Occipital lobe (tissue), 3 donors: ENCODE measurements at places on chromosomes 2 and 18. TPM values are rescaled to one million over a fixed set of nuclear protein-coding genes. Genes with fewer than 3 reads are reported as not detected.

DNA sequence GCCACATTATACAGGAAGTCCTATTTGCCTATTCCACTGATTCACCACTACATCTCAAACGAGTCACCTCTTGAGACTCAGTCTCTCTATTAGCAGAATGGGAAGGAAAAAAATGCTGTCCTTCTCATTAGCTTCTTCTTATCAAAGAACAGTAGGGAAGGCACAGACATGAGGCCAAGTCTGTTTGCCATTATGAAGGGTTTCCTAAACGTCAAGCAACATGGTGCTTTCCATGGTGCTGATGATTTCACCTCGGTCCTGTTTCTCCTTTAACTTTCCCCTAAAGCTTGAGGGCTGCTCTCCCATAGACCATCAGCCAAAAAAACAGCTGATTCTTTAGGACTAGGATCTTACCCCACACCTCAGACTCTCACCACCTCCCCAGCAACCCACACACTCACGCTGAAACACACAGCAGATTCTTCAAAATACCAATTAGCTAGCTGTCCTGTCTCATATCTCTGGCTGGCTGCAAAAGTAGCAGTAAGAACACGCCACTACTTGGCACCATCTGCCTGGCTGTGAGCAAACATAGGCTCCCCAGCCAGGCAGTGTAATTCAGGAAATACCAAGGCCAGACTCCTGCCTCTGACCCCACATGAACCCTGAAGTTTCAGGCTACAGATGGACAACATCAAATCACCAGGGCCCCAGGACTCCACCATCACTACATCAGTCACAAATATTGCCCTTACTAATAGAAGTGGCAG, 30.5 kb downstream of the GALNT14 start:
- DNase-seq: peak; percentile 14

GRCh38 chr2:7517088-7517487, 599.9 kb downstream of the RNF144A start:
- DNase-seq: no peak

DNA sequence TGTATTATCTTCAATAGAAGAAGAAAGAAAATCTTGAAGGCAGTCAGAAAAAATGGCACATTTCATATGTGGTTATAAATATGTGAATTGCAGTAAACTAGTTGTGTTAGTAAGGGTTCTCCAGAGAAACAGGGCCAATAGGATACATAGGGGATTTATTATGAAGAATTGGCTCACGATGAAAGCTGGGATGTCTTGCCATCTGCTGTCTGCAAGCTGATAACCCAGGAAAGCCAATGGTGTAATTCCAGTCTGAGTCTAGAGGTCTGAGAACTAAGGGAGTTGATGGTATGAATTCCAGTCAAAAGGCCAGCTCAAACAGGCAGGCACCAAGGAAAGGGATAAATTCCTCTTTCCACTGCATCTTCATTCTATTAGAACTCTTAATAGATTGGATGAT, 362.4 kb downstream of the KCNJ3 start:
- no peak for DNase-seq

DNA sequence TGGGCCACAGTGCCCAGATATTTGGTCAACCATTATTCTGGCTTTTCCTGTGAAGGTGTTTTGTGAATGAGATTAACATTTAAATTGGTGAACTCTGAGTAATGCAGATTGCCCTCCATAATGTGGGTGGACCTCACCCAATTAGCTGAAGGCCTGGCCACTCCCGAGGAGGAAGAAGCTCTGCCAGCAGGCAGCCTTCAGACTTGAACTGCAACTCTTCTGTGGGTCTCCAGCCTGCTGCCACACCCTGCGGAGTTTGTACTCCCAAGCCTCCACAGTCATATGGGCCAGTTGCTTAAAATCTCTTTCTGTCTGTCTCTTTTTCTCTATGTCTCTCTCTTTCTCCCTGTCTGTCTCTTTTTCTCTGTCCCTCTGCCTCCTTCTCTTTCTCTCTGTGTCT, 262.7 kb downstream of the MYCN start:
- DNase-seq: no peak

The GBX2 gene
- not detected for total RNA-seq

- DNase-seq: no peak
Measured at GRCh38 chr2:38432820-38433606, 55.9 kb upstream of the ATL2 start.

The RUFY4 gene
- 0.78 TPM for total RNA-seq

The DPYSL5 gene
- total RNA-seq: 128 TPM

The SERPINB13 gene
- total RNA-seq: not detected

DNA sequence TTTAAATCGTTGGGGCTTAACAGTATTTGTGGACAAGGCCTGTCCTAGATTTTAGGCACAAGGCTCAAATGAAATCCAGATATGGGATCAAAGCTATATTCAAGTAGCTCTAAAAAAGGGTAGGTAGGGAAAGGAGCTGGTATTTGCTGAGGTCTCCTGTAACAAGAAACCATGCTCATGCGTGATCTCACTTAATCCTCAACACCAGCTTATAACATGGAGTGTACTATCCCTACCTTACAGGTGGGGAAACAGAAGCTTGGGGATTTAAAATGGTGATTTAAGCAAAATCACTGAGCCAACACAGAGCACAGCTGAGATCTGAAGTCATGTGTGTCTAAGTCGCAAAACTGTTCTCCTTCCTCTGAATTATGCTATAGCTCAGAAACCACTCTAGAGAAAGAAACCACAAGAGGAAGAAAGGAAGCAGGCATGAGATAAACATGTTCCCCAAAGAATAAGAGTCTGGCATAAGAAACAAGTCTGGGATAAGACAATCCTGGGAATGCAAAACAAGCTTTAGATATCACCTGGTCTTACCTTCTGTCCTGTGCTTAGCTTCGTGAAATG, 43.1 kb downstream of the CYRIA start:
- no peak for DNase-seq

GRCh38 chr2:109384308-109385271, 229.2 kb downstream of the SEPTIN10 start:
- DNase-seq: no peak

DNA sequence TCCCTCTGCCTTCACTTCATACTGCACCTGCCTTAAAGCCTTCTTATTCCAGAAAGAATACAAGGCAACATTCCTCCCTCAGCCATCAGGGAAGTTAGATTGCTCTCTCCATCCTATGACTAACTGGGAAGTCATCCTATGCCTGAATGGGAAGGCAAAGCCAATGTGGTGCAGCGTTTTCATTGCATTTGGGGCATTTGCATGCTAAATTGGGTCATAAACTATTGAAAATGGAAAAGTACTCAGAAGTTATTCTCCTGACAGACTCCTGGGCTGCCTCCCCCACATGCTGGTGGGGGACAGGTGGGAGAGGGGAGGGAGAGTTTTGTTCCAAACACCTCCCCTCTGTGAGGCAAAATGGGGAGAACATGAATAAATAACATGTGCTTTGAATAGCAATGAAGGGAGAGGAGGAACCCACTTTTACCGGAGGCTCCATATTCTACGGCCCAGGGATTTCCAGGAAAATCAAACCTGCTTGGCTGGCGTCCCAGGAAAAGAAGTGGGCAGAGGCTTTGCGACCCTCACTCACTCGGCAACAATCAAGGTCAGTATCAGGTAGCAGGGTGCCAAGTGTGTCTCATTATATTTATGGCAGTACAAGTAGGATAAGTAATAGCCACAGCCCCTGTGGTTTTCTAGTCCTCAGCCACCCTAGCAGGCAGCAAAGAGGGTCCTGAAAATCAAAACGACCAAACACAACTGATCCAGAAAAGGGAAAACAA, 84.1 kb downstream of the BOD1L2 start:
- peak; percentile 11 for DNase-seq

DNA sequence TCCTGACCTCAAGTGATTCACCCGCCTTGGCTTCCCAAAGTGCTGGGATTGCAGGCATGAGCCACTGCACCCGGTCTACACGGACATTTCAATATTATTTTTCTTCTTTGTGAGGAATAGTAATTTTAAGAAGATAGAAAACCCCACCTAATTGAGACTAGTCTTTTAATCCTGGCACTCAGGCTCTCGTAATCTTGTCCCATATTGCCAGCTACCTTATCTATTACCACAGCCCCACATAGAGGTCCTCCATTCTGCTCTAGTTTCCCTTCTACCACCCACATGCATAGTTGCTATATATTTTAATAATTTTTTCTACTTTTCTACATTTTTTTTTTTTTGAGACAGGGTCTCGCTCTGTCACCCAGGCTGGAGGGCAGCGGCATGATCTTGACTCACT, 9.5 kb upstream of the USP14 start:
- no peak for DNase-seq

DNA sequence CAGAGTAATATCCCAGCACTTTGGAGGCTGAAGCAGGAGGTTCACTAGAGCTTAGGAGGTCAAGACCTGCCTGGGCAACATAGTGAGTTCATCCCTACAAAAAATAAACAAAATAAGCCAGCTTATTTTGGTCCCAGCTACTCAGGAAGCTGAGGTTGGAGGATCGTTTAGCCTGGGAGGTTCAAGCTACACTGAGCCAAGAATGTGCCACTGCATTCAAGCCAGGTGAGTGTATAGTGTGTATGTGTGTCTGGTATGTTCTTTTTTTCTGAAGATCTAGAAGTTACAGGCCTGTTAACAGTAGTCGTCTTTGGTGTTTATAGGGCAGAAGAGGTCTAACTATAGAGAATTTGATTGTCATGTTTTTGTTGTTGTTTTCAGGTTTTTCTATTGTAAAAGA, 40.2 kb downstream of the ZC3H15 start:
- DNase-seq: no peak

DNA sequence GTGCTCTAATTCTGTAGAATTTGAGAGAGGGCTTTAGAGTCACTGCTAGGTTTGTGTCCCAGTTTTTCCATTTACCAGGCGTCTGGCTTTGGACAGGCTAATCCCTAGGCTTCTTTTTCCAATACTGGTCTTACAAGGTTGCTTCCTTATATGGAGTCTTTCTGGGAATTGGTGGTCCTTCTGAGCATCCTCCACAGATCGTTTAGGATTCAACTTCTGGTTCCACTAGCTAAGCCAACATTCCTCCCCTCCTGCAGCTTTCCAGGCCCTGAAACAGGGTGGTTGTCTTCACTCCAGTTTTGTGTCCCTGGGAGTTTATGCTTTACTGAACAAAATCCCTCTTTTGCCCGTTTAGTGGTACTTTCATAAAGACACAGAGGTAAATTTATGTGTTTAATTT, 170.6 kb downstream of the CERS6 start:
- no peak for DNase-seq

GRCh38 chr2:132725748-132726147, 55.7 kb upstream of the LYPD1 start:
- no peak for DNase-seq

The CCL20 gene
- total RNA-seq: not detected

GRCh38 chr18:52723550-52723970, 383.6 kb downstream of the DCC start:
- DNase-seq: no peak

DNA sequence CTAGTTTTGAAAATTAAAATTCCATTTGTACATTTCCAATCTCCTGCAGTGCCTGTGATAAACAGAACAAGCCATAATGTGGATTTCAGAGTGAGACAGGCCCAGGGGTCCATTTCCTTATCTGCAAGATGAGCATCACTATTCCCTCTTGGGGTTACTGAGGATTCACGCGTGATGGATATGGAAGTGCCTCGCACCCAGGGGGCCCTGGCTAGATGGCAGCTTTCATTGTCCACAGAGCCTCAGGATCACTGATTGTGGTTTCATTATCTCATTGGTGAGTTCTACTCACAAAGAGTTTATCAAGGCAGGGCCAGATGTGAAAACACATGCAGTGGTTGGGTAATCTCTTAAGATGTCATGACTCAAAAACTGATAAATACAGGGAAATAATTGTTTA, 11.6 kb downstream of the CNGA3 start:
- no peak for DNase-seq

GRCh38 chr18:75249672-75250470, 39.3 kb downstream of the TSHZ1 start:
- no peak for DNase-seq

- no peak for DNase-seq
Measured at GRCh38 chr2:72678024-72678423, 147.8 kb downstream of the EXOC6B start.

The LYPD1 gene
- total RNA-seq: 17.8 TPM

The ASB3 gene
- 130 TPM for total RNA-seq

The MARCO gene
- total RNA-seq: 0.31 TPM

DNA sequence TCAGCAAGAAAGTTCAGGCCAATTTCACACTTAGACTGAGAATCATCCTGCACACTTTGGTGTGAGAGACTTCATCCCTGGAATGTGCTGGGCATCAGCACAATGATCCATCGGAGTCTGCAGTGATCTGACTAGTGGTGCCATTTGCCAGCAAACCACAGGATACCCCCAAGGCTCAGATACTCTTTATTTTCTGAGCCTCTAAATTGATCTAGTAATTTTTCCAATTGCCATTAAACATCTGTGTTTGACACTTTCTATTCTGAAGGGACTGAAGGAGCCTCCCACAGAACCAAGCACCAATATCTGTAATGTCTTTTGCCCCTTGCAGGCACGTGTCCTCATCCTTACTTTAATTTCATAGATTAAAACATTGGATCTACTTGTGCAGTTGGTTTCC, 485.3 kb upstream of the SMIM21 start:
- no peak for DNase-seq

The AQP4 gene
- total RNA-seq: 138 TPM

- DNase-seq: peak; percentile 47
Measured at GRCh38 chr2:86035883-86036668, 69.6 kb downstream of the POLR1A start.

The PCBP1 gene
- 22.0 TPM for total RNA-seq

- peak; percentile 2 for DNase-seq
Measured at GRCh38 chr2:165864296-165864695, 70.2 kb upstream of the GALNT3 start.

GRCh38 chr18:72119082-72119481, 425.1 kb downstream of the CBLN2 start:
- no peak for DNase-seq

The CNRIP1 gene
- total RNA-seq: 74.2 TPM

The STK11IP gene
- 14.7 TPM for total RNA-seq

DNA sequence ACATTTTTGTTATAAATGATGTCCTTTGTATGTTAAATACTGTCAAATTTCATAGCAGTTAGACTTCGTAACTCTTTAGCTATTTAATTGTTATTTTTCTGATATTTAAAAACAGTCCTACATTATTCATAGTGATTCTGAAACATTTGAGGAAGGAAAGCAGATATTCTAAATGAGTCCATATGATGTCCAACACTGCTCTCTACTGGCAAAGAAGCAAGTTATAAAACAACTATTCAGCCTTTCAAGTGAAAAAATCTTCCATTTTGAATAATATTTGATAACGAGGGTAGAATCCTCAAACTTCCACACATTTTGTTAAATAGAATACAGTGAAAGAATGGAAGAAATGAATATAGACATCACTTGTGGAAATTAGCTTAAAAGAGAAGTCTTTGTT, 220.8 kb downstream of the GULP1 start:
- no peak for DNase-seq

GRCh38 chr18:29841631-29842030, 1200.9 kb downstream of the DSC3 start:
- DNase-seq: no peak

DNA sequence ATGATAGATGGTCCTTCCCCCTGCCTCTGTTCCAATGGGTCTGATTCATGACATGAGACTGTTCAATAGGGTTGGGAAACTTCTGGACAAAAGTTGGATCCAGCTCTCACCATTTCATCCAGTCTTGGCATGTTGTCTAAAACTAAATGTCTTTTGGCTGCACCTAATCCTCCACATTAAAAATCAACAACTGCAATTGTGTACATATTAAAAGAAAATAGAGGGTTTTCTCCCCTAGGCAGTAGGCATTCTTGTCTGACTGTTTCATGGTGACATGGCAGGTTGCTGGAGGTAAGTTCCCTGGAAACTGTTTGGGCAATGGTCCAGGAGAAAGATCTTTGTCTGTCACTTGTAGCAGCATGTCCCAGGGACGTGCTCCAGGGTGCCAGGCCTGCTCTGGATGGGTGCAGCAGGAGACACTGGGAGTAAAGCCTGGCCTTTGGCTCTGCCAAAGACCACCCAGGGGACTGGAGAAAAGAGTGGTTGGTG, 135.8 kb downstream of the TCF4 start:
- DNase-seq: no peak
